ENCODE measurements at places on chromosomes 1 and 21.
A peak's percentile ranks its signal among the peaks of the same experiment; 100 is the strongest.

GRCh38 chr1:154221278-154222001 is 685 bp downstream of the UBAP2L start:
- peak; percentile 21 for DNase-seq

- DNase-seq, result no peak
These were observed 12.6 kb downstream of the TINAGL1 start for GRCh38 chr1:31588751-31589515.

DNA sequence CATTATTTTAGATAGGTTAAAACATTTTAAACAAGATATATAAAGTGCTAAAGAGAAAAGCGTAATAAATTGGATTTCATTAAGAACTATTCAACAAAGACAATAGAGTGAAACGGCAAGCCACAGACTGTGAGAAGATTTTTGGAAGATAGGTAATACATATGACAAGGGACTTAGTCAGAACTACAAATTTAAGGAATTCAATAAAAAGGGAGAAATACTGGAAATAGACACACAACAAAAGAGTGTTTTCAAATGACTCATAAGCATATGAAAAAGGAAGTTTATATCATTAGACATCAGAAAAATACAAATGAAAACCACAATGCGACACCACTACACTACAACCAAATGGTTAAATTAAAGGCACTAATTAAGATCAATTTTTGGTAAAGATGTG is 90.5 kb downstream of the GDAP2 start:
- DNase-seq, result peak; percentile 24

GRCh38 chr1:171868217-171868803 is 27.0 kb downstream of the DNM3 start:
- DNase-seq, result no peak

DNA sequence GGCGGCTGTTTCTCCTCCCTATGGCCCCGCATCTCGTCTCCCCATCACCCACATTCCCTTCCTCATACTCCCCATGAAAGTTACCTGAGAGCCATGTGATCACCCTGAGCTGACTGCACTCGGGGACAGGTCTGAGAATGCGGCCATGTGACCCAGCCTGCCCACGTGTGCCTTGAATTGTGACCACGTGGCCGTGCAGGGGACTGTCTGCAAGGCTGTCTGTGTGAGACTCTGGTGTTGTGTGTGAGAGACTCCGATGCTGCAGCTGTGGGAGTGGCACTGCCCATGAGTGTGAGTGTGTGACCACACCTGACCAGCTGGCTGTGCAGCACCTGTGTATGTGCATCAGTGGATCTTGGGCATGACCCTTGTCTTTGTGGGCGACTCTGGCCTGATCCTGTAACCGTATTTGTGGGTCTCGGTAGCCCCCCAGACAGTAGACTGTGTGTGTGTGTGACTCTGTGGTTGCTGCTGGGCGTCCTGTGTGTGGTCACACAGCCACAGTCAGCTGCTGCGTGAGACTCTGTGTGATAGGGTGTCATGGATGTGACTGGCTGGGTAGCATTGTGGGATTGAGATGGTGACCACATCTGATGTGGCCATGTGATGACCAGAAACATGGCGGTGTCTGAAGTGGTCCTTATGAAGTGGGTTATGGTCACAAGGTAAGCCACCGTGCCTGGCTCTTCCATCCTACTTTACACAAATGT is 56.8 kb upstream of the KDM4A start:
- no peak for DNase-seq

DNA sequence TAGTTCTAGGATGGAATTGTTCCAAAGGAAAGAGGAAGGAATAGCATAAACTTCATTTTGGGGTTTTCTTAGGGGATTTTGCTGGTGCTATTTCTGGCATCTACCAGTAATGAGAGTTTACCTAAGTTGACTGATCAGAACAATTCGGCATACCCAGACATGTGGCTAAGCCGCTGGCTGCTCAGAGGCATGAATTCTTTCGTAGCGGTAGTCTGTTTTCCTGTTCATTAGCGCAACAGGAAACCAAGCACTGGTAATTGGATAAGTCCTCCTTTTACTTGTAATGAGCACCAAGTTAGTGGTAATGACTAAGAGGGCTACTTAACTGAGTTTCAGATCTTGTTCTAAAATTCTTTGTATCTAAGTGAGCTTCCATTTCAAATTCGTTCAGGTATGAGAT is 38.6 kb downstream of the C21orf91 start:
- DNase-seq, result no peak

DNA sequence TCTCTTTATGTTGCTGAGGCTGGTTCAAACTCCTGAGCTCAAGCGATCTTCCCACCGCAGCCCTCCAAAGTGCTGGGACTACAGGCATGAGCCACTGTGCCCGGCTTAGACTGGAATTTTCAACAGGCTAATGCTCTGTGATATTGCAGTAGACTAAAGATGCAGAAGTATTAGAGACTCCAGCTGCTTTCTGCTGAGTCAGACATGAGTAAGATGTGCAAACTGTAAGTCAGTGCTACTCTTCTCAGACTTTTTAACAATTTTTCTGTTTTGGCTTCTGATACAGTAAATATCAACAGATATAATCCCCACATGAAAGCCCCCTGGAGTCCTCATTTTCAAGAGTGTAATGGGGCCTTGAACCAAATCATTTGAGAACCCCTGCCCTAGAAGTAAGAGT is 29.3 kb upstream of the NLRP3 start:
- DNase-seq, result no peak

DNA sequence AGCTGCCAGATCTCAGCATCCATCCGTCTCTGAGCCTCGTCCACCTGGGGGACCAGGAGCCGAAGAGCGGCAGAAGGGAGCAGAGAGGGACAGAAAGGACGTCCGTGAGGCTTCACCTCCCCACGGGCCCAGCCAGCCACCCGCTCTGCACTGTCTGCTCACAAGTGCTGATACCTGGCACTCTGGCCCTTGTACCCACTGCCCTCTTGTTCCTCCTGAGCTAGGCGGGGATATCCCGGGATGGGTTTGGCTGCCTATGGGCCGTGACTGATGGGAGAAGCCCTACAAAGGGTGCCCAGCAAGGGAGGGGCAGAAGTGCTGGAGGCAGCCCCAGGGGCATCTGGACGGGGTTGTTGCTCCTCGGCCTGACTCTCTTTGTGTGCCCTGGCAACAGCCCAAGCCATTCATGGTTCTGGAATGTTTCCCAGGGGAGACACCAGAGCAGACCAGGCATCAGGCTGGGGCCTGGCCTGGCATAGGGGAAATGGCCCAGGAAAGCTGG is 57.6 kb downstream of the LDLRAD2 start:
- DNase-seq, result peak; percentile 59

GRCh38 chr1:212557739-212558692 is 50.5 kb upstream of the ATF3 start:
- DNase-seq, result no peak

- no peak for DNase-seq
These were observed 54.1 kb upstream of the POFUT2 start for GRCh38 chr21:45341779-45342178.

DNA sequence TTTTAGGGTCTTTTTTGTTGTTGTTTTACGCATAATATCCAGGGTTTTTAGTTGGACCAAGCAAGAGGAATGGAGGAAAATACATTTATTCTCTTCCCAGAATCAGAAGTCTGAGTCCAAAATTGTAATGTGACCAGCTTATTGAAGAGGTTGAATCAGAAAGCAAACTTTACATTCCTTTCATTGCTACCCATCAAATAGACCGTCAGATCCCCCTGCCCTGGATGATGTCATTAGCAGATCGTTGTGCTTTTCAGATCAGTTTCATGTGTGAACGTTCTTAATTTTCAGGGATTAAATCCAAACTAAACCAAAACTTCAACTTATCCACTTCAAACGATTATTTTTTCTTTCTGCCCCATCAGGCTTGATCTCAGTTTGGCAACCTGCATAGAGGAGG is 85.7 kb upstream of the NGF start:
- DNase-seq, result no peak

Measured in foreskin melanocyte (primary cell).